Motor neuron (in vitro differentiated cells): ENCODE measurements at places on chromosomes 7 and 10. TPM values are rescaled to one million over a fixed set of nuclear protein-coding genes. Genes with fewer than 3 reads are reported as not detected.
A peak's percentile ranks its signal among the peaks of the same experiment; 100 is the strongest.

GRCh38 chr7:82624337-82624736 lies 180.8 kb upstream of the CACNA2D1 start:
- ATAC-seq = peak; percentile 65

The AKR1E2 gene
- total RNA-seq = 17.3 and 18.7 TPM in 2 replicates

- ATAC-seq = peak; percentile 81
These were observed 110.8 kb upstream of the LRGUK start for GRCh38 chr7:134016223-134016941.

DNA sequence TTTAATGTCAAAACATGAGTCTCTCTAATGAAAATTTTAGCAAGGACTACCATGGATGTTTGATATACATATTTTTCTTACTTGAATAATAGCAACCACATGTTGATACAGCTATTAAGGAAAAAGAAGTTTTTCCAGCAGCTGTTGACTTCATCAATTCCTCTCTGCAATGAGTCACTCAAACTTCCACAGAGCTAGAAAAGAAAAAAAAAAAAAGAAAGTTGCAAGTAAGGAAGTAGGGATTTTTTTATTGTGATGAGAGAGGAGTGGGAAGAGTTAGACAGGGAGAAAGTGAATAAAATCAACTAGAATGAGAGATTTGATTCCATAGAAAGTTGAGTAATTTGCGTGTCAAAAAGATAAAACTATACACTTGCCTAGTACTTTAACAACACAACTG lies 46.2 kb downstream of the CAV1 start:
- ATAC-seq = no peak

DNA sequence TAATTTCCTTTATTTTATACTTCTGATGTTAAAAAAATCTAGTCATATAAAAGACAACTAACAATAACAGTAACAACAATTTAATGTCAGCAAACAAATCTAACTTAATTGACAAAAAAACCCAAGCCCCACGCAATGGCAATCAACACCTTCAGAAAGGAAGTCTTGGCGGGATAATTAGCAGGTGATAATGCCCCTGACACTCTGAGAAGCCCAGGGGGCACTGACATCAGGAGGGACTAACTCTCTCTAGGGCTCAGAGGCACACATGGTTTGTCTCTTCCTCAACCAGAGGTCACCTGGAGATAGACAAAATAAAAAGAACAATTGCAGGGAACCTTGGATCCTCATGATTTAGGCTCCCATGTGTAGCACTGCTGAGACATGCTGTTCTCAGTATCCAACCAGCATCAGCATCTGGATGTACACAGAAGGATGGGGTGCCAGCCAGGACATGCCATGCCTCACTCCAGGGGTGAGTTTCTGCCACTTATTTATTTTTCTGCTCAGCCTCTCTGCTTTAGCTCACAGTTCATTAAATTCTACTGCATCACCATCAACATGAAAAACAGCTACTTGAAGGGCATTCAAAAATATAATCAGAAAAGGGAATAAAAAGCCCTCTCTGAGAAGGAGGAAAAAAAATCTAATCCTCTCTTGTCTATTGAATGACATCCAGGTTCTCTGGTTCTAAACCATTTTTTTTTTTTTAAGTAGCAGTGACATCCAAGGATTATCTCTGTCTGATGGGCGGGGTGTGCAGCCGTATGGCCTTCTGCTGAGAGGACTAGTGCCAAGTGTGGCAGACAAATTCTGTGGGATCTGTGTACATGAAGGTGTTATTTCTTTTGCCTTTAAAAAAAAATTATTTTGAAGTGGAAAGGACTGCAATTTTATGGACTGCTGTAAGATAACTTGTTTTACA lies 96.3 kb downstream of the ATXN7L1 start:
- ATAC-seq = peak; percentile 41

The OR13A1 gene
- total RNA-seq = 0.13 and 0.18 TPM in 2 replicates

DNA sequence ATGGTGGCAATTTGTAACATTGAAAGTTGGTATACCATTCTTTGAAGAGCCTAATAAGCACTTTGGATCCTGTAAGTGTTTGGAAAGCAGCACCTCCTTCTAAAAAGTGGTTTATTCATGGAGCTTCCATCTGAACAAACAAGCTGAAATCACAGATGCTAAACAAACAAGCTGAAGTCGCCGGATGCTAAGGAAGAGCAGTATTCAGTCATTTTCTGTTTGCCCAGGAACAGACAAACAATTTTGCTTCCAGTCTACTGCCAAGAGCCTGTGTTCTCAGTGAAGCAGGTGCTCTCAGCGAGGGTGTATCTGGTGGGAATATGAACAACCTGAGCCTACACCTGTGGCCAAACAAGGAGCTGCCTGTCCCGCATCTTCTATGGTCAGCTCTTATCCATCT lies 6.3 kb downstream of the COL28A1 start:
- ATAC-seq = no peak

DNA sequence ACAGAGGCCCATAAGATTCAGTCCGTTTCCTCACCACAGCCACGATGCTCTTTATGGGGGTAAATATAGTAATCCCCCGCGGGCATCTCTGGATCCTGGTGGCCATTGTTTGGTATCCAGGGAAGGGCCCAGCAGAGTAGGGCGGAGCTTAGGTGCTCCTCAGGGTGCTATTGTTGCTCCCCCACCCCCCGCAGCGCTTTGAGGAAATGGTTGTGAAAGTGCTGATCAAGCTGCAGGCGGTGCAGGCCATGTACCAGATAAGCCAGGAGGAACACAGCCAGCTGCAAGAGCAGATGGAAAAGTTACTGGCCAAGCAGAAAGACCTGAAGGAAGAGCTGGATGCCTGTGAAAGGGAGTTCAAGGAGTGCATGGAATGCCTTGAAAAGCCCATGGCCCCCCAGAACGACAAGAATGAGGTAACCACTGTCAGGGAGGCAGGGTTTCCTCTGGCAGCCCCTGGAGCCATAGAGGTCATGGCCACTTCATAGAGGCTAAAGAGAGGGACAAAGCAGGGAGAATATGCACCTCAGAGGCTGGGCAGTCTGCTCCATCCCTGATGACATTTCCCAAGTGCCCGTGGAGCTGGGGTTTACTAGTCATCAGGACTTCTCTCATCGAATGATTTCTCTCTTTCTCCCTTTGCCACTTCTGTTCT lies 17.6 kb upstream of the FLNC start:
- ATAC-seq = peak; percentile 16

The TET1 gene
- total RNA-seq = 16.3 and 23.4 TPM in 2 replicates

- ATAC-seq = peak; percentile 5
These were observed 37.5 kb downstream of the NET1 start for GRCh38 chr10:5449823-5450222.

DNA sequence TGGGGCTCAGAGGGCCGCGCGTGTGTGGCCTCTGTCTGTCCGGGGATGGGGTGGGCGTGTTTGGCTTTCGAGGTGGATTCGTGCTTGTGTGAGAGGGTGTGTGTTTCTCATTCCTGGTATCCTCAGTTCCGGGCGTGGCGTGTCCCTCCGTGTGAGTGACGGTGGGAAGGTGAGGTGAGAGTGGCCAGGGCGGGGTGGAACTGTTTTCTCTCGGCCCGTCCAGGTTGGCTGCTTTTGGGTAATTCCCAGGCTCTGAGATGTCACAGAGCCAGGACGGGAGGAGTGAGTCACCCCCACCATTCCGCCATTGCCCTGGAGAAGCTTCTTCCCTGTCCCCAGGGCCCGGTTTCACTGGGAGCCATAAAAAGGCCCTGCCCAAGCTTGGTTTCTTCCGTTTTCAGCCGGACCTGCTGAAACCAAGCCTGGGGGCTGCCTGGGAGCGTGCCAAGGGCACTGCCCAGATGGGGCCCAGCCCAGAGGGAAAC lies 21.3 kb upstream of the CLDN4 start:
- no peak for ATAC-seq
